Tibial nerve (tissue), 4 donors: ENCODE measurements at places on chromosomes 5 and 9. TPM values are rescaled to one million over a fixed set of nuclear protein-coding genes. Genes with fewer than 3 reads are reported as not detected.
A peak's percentile ranks its signal among the peaks of the same experiment; 100 is the strongest.

DNA sequence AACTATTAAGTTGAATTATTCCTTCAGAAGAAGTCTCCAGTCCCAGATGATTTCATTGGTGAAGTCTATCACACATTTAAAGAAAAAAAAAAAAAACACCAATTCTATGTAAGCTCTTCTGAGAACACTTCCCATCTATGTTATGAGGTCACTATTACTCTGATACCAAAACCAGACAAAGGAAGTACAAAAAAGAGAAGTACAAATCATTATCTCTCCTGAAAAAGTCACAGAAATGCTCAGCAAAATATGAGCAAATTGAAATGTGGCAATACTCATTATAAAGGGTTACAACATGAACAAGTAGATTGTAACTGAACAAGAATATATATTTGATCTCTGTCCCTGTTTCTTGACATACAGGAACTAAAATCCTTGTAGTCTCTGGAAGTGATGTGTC is 280.4 kb downstream of the TLE1 start:
- H3K27me3 ChIP-seq: no peaks in the 10 kb centered on the region
- DNase-seq: no peak

- H3K4me3 ChIP-seq: no peak overlapping the region
- H3K36me3 ChIP-seq: peaks cover 98% of the 10 kb centered on the region
- no peaks in the 10 kb centered on the region for H3K27me3 ChIP-seq
Measured at GRCh38 chr9:114363424-114363823, 24.4 kb downstream of the AKNA start.

GRCh38 chr5:133129950-133130349 is 78.1 kb downstream of the HSPA4 start:
- H3K36me3 ChIP-seq: no peaks in the 10 kb centered on the region
- DNase-seq: no peak
- no peaks in the 10 kb centered on the region for H3K27me3 ChIP-seq
- H3K27ac ChIP-seq: no peak overlapping the region
- H3K4me3 ChIP-seq: no peak overlapping the region

DNA sequence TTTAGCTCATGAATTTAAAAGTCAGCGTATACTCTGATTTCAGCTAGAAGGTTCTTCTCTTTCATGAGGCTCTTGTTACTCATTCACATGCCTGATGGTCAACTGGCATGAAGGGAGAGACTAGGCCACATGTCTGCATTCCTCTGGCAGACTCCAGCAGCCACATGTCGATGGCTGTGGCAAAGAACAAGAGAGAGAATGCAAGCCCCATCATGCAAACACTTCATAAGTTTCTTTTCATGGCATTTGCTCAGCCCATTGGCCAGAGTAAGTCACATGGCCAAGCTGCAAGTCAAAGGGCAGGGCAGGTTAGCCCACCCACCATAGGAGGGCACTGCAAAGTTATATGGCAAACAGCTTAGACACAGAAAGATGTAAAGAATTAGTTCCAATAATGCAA is 5.4 kb downstream of the KCNV2 start:
- H3K27me3 ChIP-seq: no peaks in the 10 kb centered on the region
- H3K36me3 ChIP-seq: no peaks in the 10 kb centered on the region
- no peak overlapping the region for H3K4me3 ChIP-seq
- DNase-seq: no peak
- H3K27ac ChIP-seq: no peak overlapping the region

The ITK gene
- 3.3 TPM for total RNA-seq

DNA sequence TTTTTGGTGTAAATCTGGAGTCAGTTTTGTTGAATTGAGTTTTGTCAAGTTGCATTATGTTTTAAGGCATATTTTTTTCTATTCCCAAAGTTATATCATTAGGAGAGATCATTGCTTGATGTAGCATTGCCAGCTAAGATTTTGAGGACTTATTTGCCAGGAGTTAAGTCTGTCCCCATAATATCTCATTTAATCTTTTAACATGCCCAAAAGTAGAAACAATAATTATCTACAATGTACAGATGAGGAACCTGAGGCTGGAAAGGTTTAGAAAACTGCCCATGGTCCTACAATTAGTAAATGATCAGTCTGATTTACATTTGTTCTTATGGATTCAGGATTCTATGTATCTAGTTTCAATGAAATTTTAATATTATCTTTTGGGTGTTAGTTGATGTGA is 4.7 kb downstream of the NIPBL start:
- peaks cover 10% of the 10 kb centered on the region for H3K36me3 ChIP-seq
- H3K27me3 ChIP-seq: no peaks in the 10 kb centered on the region
- H3K4me1 ChIP-seq: peaks cover 37% of the 10 kb centered on the region
- DNase-seq: no peak

The DROSHA gene
- total RNA-seq: 65.9 TPM

The PCDHGA12 gene
- total RNA-seq: 19.8 TPM

DNA sequence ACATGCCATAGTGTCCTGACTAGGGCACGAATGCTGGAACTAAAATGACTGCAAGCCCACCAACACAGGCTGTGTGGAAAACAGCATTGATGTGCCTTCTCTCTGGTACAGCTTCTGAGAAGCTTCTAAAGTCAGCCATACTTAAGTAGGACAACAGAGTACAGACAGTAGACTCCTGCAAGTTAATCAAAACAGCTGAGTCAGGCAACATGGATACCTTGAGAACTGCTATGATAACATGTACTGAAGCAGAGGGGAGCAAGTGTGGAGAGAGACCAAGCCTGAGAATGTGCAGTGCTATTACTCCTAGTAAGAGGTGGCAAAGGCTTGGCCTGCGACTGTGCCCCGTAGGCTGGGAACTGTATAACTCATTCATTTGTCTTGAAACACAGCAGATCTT is 2.5 kb downstream of the ISCA1 start:
- no peak overlapping the region for H3K4me3 ChIP-seq
- no peak for DNase-seq
- H3K36me3 ChIP-seq: no peaks in the 10 kb centered on the region
- H3K27me3 ChIP-seq: no peaks in the 10 kb centered on the region
- H3K4me1 ChIP-seq: peaks cover 21% of the 10 kb centered on the region
- no peak overlapping the region for H3K27ac ChIP-seq

DNA sequence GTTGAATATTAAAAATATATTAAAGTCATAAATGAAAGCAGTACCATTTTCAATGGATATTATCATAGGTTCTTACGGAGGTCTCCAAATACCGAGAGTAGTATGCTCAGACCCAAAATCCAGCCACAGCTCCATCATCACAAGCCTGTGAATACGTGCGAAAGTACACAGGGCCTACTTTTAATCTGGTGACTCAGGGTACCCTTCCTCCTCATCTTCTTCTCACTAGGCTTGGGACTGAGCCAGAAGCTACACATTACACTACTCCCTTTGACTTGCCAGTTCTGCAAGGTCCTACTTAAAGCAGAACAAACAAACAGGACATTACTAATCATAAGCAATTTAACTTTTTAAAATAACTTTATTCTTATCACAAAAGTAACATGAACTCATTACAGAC is 7.6 kb upstream of the RIC1 start:
- H3K27ac ChIP-seq: no peak overlapping the region
- H3K27me3 ChIP-seq: no peaks in the 10 kb centered on the region

- H3K4me1 ChIP-seq: no peaks in the 10 kb centered on the region
- no peak overlapping the region for H3K27ac ChIP-seq
- no peaks in the 10 kb centered on the region for H3K36me3 ChIP-seq
- H3K4me3 ChIP-seq: no peak overlapping the region
Measured at GRCh38 chr5:171207256-171207847, 101.7 kb upstream of the TLX3 start.

- H3K4me1 ChIP-seq: no peaks in the 10 kb centered on the region
- H3K27ac ChIP-seq: no peak overlapping the region
- H3K4me3 ChIP-seq: no peak overlapping the region
Measured at GRCh38 chr9:38343037-38343436, 49.5 kb upstream of the ALDH1B1 start.

The F2RL2 gene
- total RNA-seq: 0.87 TPM

The ZBTB6 gene
- total RNA-seq: 7.1 TPM

DNA sequence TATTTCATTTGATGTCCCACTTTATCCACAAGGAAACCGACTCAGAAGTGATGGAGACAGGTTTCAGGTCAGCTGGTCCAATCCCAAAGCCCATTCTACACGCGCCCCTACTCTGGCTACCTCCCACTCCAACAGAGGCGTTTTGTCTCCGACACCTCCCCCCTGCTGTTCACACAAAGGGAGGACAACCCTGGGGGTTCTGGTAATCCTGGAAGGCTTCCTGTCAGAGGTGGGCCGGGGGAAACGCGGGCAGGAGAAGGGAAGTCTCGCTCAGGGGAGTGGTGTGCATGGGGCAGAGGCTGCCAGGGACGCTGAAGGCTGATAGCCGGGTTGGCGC is 39.7 kb upstream of the GABRP start:
- peaks cover 19% of the 10 kb centered on the region for H3K27me3 ChIP-seq
- no peak for DNase-seq
- H3K4me3 ChIP-seq: peak overlapping the region; percentile 25

DNA sequence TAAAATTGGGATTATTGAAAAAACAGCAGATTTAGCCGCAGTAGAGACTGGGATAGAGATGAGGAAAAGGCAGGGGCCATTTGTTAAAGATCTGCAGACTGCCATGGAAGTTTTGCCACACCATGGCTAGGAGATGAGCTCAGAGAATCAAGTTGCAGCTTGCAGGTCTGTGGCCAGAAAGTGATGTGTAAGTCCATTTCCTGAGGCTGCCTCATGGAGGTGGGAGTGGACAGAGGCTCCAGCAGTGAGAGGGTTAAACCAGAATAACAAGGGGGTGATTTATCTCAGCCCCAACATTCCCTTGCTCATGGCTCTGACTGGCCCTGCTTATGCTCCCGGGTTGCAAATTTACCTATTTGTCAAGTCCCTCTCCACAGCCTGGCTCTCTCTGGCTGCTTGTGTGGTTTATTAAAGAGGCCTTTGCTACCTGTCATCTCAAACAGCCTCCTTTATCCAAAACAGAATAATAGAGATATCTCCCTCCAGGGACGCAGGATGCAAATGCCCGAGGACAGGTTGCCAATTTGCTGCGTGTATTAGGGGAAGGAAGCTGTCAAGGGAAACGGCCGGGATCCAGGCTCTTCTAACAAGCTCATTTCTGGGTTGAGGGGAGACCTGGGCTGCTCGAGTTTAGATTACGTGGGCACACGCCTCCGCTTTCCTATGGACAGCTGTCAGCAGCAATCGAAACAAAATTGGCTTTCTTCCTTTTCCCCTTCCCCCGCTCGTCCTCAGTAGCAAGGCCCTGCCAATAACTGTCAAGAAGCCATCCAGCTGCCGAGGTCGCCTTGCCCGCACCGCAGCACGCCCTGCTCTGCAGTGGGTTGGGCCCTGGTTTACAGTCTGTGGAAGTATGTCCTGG is 72.8 kb upstream of the PITX1 start:
- DNase-seq: no peak
- no peak overlapping the region for H3K4me3 ChIP-seq
- H3K27ac ChIP-seq: no peak overlapping the region
- no peaks in the 10 kb centered on the region for H3K27me3 ChIP-seq
- H3K4me1 ChIP-seq: no peaks in the 10 kb centered on the region

The PCDHGC4 gene
- 3.3 TPM for total RNA-seq

DNA sequence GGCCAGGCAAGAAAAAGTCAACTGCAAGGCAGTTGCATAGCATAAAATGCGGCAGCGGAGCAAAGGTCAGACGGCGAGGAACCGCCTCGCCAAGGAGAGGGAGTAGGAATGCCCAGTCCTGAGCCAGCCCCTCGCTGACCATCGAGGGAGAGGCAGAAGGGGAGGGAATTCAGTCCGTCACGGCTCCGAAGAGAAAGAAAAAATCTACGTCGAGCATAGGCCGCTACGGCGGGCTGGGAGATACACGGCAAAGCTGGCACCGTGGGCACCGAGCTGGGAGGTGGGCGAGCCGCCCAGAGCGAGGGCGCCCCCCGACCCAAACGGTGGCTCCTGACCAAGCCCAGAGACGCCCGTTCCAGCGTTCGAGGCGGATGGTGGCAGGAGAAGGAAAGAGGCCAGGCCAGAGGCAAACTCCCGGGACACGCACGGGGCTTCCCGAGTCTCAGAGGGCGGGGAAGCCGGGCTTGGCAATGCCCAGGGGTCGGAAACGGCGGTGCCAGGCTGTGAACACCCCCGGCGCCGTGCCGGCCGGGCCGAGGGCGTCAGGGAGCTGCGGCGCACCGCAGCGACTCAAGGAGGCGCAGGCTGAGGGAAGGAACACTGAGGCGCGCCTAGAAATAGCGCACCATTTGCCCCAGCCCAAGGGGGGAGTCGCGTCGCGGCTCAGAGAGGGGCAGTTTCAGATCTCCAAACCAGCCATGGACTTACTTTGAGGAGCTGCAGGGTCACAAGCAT is 518 bp downstream of the SPRY4 start:
- peaks cover 75% of the 10 kb centered on the region for H3K4me1 ChIP-seq
- H3K36me3 ChIP-seq: no peaks in the 10 kb centered on the region
- no peak for DNase-seq
- H3K4me3 ChIP-seq: peak overlapping the region; percentile 50
- H3K27me3 ChIP-seq: no peaks in the 10 kb centered on the region
- peak overlapping the region; percentile 87 for H3K27ac ChIP-seq

GRCh38 chr5:138465261-138466124 is at the start of gene EGR1:
Gene EGR1, plus strand, starts transcription at chr5:138465479. Its CDS starts 283 bp downstream, at chr5:138465762.
- peak within 1 kb of the TSS; percentile 98 for H3K27ac ChIP-seq
- no peaks in the 10 kb centered on the region for H3K36me3 ChIP-seq
- peak; percentile 92 for DNase-seq
- peak within 1 kb of the TSS; percentile 54 for H3K4me3 ChIP-seq
- no peaks in the 10 kb centered on the region for H3K27me3 ChIP-seq
- peaks cover 17% of the 10 kb centered on the region for H3K4me1 ChIP-seq
